Activated CD4-positive, CD25-positive, alpha-beta regulatory T cell treated with anti-CD3 and anti-CD28 coated beads, Interleukin-2, amount 50 U/mL, for 24 hours (primary cell): ENCODE measurements at places on chromosomes 2 and 18.

- ATAC-seq: no peak
Observed at GRCh38 chr2:205872716-205873115, 190.4 kb downstream of the NRP2 start.

GRCh38 chr18:77990131-77990530 is 740.5 kb downstream of the GALR1 start:
- ATAC-seq: no peak

- no peak for ATAC-seq
Observed at GRCh38 chr2:17827316-17827715, 11.1 kb downstream of the MSGN1 start.

DNA sequence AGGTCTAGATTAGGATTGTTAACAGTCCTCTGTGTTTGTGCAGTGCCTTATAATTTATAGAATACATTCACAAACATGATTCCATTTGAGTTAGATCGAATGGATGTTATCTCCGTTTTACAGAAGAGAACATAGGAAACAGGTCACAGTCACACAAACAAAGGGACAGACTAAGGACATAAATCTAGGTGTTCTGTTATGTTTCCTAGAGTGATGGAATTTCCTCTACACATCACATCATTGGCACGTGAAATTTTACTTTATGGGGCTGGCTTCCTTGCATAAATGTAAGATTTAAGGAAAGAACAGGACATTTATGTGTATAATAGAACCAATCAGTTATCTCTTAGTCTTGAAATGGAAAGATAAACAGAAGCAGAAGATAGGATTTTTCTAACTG is 6.4 kb downstream of the TRIM54 start:
- ATAC-seq: no peak

DNA sequence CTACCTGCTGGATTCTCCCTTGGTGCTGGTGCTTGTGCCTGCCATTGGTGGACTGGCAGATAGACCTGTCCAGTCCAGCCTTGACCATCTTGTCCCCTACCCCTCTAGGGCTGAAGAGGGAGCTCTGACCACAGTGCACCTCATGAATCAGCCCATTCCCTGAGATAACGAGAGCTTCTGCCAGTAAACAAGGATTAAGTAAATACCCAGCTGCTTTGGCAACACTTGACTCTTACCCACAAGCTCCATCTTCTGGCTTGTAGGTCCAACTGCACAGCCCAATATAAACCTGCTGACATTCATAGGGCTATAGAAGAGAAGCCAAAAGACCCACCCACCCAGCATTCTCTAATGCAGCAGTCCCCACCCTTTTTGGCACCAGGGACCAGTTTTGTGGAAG is 186.4 kb downstream of the PIK3C3 start:
- no peak for ATAC-seq

GRCh38 chr18:48832938-48833700 is 117.6 kb downstream of the SMAD7 start:
- no peak for ATAC-seq
